Activated CD8-positive, alpha-beta T cell treated with anti-CD3 and anti-CD28 coated beads, Interleukin-2, amount 10 ng/mL, durations not matched to agents 7 days and 5 days (primary cell): ENCODE measurements at places on chromosomes 11 and 22.

GRCh38 chr11:45262900-45263299, 23.2 kb downstream of the SYT13 start:
- DNase-seq, result no peak

DNA sequence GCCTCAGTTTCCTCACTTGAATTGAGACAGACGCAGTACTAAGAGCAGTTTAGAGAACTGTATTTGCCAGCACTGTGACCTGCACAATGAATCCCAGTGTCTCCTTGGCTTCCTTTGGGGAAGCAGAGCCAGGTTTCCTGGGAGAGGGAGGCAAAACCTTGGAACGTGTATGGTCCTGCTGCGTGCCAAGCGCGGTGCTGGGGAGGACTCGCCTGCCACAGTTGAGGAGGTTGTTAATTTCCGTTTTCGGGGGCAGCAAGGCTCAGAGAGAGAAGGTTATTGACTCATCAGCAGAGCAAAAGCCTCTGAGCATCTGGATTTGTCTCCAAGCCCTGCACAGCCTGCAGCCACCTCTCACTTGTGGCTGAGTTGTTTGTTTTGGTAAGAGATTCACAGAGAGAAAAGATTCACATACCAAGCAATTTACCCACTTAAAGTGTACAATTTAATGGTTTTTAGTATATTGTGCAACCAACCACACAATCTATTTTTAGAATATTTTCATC, 10.8 kb downstream of the SYT12 start:
- DNase-seq, result no peak

DNA sequence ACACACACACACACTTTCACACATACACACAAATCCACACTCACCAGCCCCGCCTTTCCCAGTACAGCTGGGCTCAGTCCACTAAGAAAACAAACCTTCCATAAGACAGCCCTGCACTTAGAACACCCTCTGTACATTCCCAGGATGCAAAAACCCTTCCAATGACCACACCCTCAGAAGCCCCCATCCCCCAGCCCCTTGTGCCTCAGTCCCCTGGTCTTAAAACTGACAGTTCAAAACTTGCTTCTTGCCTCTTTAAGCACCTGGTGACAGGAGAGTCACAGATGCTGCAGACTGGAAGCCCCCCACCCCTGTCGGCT, 23.0 kb downstream of the APLNR start:
- no peak for DNase-seq

DNA sequence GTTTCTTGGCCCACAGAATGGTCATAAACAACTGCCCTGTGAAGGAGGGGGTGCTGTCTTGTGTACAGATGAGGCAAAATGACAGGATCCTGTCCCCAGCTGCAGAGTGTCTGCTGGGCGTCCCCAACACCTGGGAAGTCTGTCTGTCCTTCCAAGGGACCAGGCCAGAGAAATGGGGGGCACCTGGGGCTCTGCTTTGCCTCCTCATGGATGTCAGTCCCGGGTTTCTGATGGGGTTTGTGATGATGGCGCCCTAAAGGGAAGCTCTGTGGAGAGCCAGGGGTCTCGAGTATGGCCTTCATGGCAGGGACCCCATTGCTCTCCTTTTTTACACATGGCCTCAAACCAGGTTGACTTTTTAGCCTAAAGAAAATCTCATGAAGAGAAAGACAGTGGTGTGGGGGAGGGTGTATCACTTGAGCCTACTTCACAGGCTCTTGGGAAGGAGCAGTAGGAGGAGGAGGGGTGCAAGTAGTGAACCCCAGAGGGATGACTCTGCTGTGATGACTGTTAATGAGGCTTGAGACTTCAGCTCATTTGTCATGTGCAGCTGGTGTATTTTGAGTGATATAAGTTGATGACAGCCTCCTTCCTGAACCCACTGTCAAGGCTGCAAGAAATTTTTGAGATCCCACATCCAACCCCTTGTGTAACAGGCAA, 40.6 kb upstream of the TUB start:
- no peak for DNase-seq

DNA sequence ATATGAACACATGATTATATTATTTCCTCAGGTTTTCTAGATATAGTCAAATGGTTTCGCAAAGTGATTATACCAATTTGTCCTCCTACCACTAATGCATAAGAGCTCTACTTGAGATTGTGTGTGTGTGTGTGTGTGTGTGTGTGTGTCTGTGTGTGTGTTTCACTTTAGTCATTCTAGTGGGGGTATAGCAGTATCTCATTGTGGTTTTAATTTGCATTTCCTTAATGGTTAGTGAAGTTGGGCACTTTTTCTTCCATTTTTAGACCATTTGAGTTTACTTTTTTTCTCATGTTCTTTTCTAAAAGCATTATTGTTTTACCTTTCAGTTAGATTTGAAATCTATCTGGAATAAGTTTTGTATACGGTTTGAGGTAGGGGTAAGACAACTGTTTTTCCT, 12.9 kb downstream of the CAPN5 start:
- DNase-seq, result no peak

- DNase-seq, result no peak
Measured at GRCh38 chr22:32589007-32589406, 114.4 kb downstream of the FBXO7 start.

- DNase-seq, result no peak
Measured at GRCh38 chr11:10730151-10730550, 20.9 kb upstream of the CTR9 start.

GRCh38 chr11:47440054-47440476, 8.9 kb downstream of the RAPSN start:
- DNase-seq, result no peak

DNA sequence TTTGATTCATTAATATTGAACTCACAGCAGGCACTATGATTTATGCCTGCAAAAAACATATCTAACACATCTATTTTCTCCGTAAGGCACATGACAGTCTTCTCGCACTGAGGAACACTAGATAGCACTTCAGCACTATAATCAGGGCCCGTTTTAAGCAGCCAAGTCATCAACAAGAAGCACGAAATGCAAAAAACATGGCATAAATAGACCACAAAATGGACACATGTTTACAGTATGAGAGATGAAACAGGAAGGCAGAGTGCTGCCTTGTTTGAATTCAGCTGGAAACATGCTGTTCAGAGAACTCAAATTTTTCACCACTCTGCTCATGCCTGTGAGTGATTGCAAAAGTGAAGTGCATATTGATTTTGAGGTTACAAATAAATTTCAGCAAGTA, 205.8 kb upstream of the PDGFD start:
- DNase-seq, result no peak

- DNase-seq, result no peak
Measured at GRCh38 chr22:28507896-28508295, 171.7 kb downstream of the TTC28 start.
